ENCODE measurements at places on chromosomes 1 and 21.
A peak's percentile ranks its signal among the peaks of the same experiment; 100 is the strongest.

- DNase-seq, result no peak
These were observed 4.7 kb downstream of the TIE1 start for GRCh38 chr1:43305461-43305860.

- DNase-seq, result no peak
These were observed 102.4 kb downstream of the CNIH3 start for GRCh38 chr1:224718470-224719053.

- no peak for DNase-seq
These were observed 9.0 kb downstream of the RPF1 start for GRCh38 chr1:84488107-84488506.

- DNase-seq, result no peak
These were observed 583.9 kb downstream of the SMYD3 start for GRCh38 chr1:245923215-245923614.

DNA sequence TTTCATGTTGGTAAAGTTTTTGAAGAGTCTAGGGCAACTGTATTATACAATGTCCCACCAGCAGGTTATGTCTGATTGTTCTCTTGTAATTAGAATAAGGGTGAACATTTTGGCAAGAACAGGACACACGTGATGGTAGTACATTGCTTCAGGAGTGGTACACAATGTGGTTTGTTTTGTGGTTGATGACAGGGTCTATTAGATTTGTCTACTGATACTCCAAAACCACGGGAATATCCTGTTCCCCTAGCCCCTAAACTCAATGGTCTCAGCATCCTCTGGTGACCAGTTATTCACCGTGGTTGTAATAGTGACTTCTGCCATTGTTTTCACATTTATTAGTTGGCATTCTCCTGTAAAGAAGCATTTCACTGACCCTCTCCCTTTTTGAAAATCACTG lies 22.1 kb upstream of the ACTA1 start:
- no peak for DNase-seq

- no peak for DNase-seq
These were observed 142.1 kb upstream of the IVNS1ABP start for GRCh38 chr1:185459141-185459540.

DNA sequence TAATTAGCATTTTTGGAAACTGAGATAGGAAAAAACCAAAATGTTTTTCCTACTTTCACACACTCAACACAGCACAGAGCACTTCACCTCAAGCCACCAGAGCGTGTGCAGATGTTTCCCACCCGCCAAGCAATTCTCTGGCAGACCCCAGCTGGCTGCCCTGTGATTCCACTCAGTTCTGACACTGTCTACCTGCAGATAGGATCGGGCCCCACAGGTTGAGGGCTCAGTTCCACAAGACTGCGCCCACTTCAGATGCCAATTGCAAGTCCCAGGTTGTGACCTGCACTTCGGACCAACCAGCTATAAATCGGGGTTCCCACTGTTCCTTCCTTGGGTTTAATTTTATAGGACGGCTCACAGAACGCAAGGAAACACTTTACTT lies 9.9 kb downstream of the KIAA1614 start:
- no peak for DNase-seq

DNA sequence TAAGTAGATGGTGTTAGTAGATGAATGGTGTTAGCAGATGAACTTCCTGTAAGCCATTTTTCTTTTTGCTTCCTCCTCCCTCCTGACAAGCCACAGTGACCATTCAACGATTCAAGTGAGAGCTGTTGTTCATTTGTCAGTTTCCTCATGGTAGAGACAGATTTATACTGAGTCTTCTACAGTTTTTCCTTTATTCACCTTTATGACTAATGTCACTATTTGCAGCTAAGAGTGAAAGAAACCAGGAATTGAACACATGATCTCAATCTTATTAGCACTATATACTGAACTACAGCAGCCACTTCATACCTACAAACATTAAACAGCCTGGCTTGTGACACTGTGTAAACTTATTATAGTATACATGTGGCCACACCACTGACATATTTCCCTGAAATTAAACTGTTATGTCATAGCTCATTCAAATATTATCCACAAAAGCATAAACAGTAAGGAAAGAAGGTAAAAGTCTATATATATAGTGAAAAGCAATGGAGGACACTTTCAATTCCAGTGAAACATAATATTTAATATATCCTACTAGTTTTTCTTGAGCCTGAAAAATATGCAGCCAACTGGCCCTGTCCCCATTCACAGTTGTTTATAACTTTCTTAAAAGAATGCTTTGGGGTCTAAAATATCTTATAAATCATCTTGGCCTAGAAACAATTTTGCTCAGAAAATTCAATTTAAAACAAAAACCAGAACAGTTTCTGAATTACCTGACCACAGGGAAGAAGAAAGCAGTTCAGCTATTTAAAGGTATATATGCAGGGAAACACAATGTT lies 566.9 kb upstream of the ZRANB2 start:
- no peak for DNase-seq

- DNase-seq, result no peak
These were observed 87.5 kb upstream of the PLPPR4 start for GRCh38 chr1:99176753-99177152.

DNA sequence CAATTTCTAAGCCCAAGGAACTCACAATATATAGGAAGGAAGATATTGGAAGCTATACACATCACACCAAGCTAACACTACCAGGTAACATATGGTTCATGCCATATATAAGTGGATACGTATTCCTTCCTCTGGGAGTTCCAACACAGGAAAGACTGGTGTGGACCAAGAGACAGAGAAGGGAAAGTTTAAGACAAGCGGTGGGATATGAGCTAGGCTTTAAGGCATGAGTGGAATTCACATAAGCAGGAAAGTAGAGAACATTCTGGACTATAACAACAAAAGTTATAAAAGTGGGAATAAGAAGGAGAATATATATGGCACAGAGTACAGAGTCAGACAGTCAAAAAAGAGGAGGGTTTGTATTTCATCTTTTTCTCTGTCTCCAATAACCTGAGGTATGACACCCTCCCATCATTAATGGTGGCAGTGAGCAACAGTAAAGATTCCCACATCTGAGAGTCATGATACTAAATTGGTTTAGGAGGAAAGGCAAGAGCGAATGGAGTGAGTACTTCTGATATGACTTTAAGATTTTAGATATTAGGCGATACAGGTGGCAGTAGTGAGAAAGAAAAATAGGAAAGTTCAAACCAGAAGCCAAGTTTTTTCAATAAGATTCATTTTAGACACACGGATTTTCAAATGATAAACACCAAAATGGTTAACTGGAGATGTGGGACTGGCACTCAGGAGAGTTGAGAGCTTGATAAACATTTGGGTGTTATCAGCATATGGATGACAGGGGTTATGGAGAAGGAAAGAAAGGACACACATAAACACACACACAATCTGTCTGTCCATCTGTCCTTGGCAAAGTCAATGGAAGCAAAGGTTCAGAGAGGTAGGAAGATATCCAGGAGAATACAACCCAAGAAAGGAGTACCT lies 87.4 kb upstream of the TTC39A start:
- no peak for DNase-seq

DNA sequence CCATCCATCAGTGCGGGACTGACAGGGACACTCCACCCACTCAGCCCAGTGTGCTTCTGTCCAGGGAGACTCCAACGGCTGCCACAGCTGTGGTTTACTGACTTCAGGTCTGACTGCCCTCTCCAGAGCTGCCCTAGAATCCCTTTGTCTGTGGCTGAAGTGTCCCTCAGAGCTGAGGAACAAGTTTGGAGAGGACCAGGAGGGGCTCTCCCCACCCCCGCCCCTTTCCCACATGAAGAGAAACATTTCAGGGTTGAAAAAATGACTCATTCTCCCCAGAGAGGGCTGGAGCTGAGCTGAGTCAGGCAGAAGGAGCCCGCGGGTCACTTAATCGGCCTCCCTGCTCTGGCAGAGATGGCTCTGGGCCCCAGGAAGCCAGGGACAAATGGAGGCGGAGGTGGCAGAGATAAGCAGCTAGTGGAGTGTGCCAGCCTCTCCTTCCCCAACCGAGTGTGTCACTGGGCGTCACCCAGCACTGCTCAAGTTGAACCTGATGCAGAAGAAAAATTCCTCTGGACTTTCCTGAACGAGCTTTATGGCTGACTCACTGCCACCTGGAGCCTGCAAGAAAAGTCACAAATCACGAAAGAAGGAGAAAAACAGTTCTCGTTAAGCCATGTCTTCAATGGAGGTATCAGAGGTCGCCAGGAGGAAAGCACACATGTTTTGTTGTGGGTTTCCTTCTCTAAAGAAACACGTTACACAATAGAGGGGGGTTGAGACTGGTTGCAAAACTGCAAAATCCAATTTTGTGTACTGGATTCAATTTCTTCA lies 34.3 kb upstream of the ECE1 start:
- DNase-seq, result peak; percentile 37
